ENCODE measurements at places on chromosomes 12 and 14. TPM values are rescaled to one million over a fixed set of nuclear protein-coding genes. Genes with fewer than 3 reads are reported as not detected.

Gene MUCL1
- total RNA-seq = not detected

DNA sequence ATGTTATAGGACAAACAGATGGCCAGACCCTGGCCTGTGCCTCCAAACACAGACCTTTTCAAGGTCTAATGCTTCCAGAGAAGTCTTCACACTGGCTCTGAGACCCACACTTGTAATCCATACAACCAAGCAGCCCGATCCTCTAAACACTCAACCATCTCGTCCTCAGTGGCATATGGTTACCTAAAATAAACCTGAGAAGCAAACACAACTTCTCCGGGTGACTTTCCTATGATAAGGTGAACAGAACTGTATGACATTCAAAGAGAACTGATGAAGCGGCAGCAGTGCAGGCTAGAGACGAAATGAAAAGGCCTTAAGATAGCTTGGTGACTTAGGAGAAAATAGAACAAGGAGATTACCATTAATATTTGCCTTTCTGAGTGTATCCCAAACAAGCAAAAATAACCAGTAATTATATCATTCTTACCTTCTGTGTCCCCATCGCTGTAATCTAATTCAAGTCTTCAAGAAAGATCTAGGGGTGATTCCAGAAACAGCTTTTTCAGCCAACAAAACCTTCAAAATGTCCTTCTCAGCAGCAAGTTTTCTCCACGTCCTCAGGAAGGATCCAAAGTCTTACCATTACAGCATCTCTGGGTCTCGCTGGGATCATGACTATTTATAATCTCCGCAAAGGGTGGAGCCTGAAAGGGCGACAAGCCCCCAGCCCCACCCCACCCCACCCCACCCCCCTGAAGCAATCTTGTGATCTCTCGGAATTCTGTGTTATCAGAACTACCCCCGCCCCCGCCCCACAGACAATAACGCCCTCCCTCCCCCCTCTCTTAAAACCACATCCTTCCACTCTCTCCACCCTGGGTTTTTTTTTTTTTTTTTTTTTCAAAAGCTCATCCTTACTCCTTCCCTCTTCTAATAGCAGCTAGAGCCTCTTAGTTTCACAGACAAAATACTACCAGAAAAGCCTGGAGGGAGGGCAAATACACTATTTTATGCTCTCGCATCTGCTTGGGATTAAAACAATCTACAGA lies at the start of gene SLC2A3:
TSS of gene SLC2A3 (minus strand) at position 598 of the 992 bp plus-strand sequence. CDS start at position 445, 153 bp downstream.
- peaks cover 21% of the 10 kb centered on the region for H3K36me3 ChIP-seq
- H3K4me1 ChIP-seq = peaks cover 36% of the 10 kb centered on the region
- H3K27me3 ChIP-seq = no peaks in the 10 kb centered on the region
- peak; percentile 32 for DNase-seq
- H3K4me3 ChIP-seq = peak within 1 kb of the TSS; percentile 57
- peak within 1 kb of the TSS; percentile 88 for H3K27ac ChIP-seq

DNA sequence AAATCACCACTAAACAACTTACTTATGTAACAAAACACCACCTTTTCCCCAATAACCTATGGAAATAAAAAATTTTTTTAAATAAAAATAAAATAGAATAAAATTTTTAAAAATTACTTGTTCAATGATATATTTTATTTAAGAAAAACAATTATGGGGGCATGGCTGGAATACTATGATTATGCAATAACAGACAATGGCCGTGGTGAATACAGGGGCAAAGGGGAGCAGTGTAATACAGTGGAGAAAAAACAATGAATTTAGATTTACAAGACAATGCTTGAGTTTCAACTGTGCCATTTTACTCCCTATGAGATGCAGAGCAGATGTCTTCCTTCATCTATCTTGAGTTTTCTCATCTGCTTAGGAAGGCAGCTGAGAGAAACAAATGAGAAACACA lies 72.9 kb downstream of the BLTP3B start:
- no peaks in the 10 kb centered on the region for H3K27me3 ChIP-seq
- H3K4me1 ChIP-seq = no peaks in the 10 kb centered on the region
- H3K27ac ChIP-seq = no peak overlapping the region
- no peak for DNase-seq
- H3K4me3 ChIP-seq = no peak overlapping the region
- peaks cover 68% of the 10 kb centered on the region for H3K36me3 ChIP-seq

DNA sequence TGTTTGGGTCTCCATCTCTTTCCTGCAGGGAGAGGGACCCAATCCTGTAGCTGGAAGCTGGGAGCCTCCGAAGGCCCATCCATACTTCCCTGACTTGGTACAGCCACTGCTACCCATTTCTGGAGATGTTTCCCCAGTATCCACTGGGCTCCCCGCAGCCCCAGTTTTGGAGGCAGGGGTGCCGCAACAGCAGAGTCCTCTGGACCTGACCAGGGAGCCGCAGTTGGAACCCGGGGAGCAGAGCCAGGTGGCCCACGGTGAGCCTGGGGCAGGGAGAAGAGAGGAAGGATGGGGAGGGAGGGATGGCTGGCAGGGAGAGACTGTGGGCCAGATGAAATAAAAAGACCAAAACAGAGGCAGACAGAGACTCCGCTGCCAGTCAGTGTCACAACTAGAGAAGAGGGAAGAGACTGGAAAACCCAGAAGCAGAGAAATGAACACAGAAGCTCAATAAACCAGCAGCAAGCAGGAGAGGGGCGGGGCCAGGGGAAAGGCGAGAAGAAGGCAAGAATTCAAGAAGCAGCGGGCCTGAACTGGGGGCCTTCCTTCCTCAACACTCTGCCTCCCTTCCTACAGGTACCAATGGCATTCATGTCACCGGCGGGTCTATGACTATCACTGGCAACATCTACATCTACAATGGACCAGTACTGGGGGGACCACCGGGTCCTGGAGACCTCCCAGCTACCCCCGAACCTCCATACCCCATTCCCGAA lies 6.3 kb downstream of the LTBR start:
- peaks cover 60% of the 10 kb centered on the region for H3K36me3 ChIP-seq
- H3K4me1 ChIP-seq = peaks cover 64% of the 10 kb centered on the region
- peak overlapping the region; percentile 79 for H3K27ac ChIP-seq
- DNase-seq = no peak

DNA sequence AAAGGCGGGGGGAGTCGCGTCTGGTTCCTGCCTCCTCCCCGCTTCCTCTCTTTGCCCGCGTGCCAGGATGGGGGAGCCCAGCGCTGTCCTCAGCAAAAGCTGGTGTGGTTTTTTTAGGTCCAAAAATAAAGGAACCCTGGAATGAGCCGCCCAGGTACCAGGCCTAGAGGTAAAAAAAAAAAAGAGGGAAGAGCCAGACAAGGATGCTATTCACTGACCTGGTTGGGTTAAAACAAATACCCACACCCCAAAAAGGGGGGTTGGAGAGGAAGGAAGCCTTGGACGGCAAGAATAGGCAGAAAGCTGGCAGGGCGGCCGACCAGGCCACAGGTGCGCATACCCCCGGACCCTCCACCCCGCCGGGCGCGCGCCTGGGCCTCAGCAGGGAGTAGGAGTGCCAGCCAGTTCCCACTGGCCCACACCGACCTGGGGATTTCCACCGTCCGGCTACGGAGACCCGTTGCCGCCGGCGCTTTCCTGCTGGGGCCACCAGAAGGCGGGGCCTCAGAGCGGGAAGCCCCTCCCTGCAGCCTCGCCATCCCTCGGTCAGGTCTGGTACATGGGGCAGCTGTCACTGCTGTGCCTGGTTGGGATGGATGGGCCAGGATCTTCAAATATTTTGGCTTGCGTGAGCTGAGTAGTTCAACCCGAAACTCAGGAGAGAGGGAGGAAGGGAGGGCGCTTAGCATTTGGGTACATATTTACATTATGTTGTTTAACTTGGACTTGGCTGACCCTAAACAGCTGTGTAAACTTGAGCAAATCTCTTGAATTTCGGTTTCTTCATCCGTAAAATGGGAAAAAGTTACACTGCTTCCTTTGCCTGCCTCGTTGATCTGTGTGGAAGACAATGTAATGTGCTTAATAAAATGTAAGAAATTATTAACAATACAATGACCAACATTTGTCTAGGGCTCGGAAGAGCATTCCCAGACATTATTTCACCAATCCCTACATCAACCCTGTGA lies 5.4 kb upstream of the IRF2BPL start:
- peaks cover 73% of the 10 kb centered on the region for H3K4me1 ChIP-seq
- peak; percentile 95 for DNase-seq

- H3K36me3 ChIP-seq = no peaks in the 10 kb centered on the region
- peaks cover 12% of the 10 kb centered on the region for H3K27me3 ChIP-seq
- H3K27ac ChIP-seq = no peak overlapping the region
- H3K4me1 ChIP-seq = no peaks in the 10 kb centered on the region
These were observed 170.0 kb upstream of the VASH1 start for GRCh38 chr14:76591266-76591665.

GRCh38 chr12:88334271-88334670 lies 192.2 kb downstream of the TMTC3 start:
- peak; percentile 46 for DNase-seq
- no peaks in the 10 kb centered on the region for H3K27me3 ChIP-seq
- H3K4me1 ChIP-seq = peaks cover 5% of the 10 kb centered on the region
- H3K4me3 ChIP-seq = no peak overlapping the region
- no peaks in the 10 kb centered on the region for H3K36me3 ChIP-seq
- no peak overlapping the region for H3K27ac ChIP-seq

DNA sequence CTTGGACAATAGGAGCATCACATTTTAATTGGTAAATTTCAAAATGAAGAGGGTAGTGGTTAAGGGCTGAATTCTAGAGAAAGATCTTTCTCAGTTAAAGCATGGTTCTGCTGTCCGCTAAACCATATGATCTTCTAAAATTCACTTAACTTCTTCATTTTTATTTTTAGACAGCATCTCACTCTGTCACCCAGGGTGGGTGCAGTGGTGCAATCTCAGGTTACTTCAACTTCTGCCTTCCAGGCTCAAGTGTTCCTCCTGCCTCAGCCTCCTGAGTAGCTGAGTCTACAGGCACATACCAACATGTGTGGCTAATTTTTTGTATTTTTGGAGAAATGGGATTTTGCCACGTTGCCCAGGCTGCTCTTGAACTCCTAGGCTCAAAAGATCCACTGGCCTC lies 226.7 kb upstream of the ABCD2 start:
- no peaks in the 10 kb centered on the region for H3K4me1 ChIP-seq
- DNase-seq = no peak
- no peaks in the 10 kb centered on the region for H3K36me3 ChIP-seq
- H3K27me3 ChIP-seq = no peaks in the 10 kb centered on the region
- H3K27ac ChIP-seq = no peak overlapping the region
- H3K4me3 ChIP-seq = no peak overlapping the region

DNA sequence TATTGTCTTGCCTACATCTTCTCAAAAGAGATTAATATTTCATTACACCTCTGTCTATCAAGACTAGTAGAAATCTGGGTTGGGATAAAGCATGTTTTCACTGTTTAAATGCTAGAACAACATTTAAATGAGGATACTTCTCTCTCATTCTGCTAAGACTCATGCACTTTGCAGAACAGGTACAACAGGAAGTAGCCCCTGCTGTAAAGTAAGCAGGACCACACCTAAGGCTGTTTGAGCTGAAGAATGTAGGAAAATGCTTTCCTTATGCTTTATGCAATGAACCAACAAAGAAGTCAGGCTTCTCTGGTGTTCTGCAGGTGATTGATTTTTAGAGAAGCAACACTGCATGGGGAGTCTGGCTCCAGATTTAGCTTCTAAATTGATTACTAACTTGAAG lies 89.4 kb downstream of the PAX9 start:
- no peaks in the 10 kb centered on the region for H3K36me3 ChIP-seq
- DNase-seq = no peak
- H3K4me3 ChIP-seq = no peak overlapping the region

DNA sequence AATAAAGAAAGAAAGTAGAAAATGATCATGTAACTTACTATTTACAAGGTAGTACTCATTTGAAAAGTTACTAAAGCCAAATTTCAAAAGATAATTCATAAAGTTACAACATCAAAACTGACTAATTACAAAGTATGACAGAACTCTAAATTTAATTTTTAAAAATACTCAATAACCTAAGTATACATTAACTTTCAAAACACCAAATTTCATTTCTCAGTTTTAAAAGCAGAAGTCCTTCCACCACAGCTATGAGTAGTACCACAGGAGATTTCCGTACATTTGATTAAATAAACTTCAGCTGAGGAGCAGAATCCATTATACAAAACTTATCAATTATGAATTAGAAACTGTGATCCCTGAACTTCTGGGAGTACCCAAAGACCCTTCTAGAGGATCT lies 100.8 kb upstream of the BBS10 start:
- H3K27me3 ChIP-seq = no peaks in the 10 kb centered on the region
- H3K4me3 ChIP-seq = no peak overlapping the region
- peaks cover 6% of the 10 kb centered on the region for H3K36me3 ChIP-seq
- no peaks in the 10 kb centered on the region for H3K4me1 ChIP-seq
- H3K27ac ChIP-seq = no peak overlapping the region
- no peak for DNase-seq

GRCh38 chr12:33439587-33440011 lies at the start of gene SYT10:
TSS of gene SYT10 (minus strand) at chr12:33439819. CDS start at chr12:33439522, 297 bp downstream.
- H3K27ac ChIP-seq = peak within 1 kb of the TSS; percentile 59
- peak within 1 kb of the TSS; percentile 48 for H3K4me3 ChIP-seq
- H3K27me3 ChIP-seq = no peaks in the 10 kb centered on the region
- no peaks in the 10 kb centered on the region for H3K36me3 ChIP-seq

- H3K4me3 ChIP-seq = no peak overlapping the region
- H3K27ac ChIP-seq = no peak overlapping the region
- H3K4me1 ChIP-seq = no peaks in the 10 kb centered on the region
- no peaks in the 10 kb centered on the region for H3K36me3 ChIP-seq
- no peak for DNase-seq
- H3K27me3 ChIP-seq = no peaks in the 10 kb centered on the region
These were observed 199.8 kb upstream of the RBM19 start for GRCh38 chr12:114165921-114166320.
